Fibroblast of the aortic adventitia (primary cell): ENCODE measurements at places on chromosomes 2 and 18. TPM values are rescaled to one million over a fixed set of nuclear protein-coding genes. Genes with fewer than 3 reads are reported as not detected.

Gene CFAP53
- 0.27 and 0.57 TPM in 2 replicates for total RNA-seq

Gene SLC9A4
- total RNA-seq = not detected in 2 replicates

- DNase-seq = peak; percentile 67
Measured at GRCh38 chr18:48030616-48031480, 100.4 kb upstream of the SMAD2 start.

DNA sequence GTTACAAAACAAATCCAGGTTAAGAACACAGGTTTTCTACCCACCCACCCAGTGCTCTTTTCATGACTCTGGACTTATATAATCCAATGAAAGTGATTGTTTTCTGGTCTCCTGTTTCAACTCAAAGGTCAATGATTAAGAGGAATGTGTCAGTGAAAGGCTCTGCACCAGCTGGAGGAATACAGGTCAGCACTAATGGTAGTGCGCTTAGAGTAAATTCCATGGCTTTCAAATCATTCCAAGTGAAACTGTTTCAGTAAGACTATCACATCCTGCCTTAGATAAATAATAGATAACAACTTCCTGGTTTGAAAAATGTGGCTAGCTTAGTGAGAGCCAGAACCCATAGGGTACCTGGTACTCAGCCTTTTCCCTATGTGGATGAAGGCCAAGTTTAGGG, 47.8 kb downstream of the SLC9A4 start:
- DNase-seq = peak; percentile 30

DNA sequence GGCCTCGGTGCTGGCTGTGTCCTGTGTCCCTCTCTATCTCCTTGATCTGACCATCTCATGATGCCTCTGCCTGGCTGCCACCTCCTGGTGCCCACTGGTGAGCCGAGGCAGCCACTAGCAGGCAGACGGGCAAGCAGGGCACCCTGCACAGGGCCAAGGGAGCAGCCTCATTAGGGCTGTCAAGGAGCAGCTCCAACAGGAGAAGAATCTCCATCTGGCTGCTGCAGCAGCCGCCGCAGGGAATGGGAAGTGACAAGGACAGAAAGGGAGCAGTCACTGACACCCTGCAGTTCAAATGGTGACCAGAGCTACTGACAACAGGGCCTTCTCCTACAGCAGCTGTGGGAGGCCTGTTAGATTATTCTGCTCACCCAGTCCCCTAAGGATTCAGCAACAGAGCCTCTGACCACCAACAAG, 32.6 kb downstream of the ALPK2 start:
- no peak for DNase-seq

GRCh38 chr18:40877096-40877495, 1077.9 kb upstream of the PIK3C3 start:
- DNase-seq = peak; percentile 63

GRCh38 chr2:100524331-100524730, 38.5 kb upstream of the PDCL3 start:
- peak; percentile 37 for DNase-seq

Gene CCDC68
- 0.16 and 7.4 TPM in 2 replicates for total RNA-seq

Gene KCNG3
- total RNA-seq = under 0.01 TPM in 1 of 2 replicates, not detected in the other

Gene CDC42EP3
- total RNA-seq = 30.5 and 34.7 TPM in 2 replicates

Gene ALKAL2
- total RNA-seq = 1.3 TPM in 1 of 2 replicates, not detected in the other

GRCh38 chr2:233901367-233901766, 15.8 kb upstream of the TRPM8 start:
- no peak for DNase-seq

DNA sequence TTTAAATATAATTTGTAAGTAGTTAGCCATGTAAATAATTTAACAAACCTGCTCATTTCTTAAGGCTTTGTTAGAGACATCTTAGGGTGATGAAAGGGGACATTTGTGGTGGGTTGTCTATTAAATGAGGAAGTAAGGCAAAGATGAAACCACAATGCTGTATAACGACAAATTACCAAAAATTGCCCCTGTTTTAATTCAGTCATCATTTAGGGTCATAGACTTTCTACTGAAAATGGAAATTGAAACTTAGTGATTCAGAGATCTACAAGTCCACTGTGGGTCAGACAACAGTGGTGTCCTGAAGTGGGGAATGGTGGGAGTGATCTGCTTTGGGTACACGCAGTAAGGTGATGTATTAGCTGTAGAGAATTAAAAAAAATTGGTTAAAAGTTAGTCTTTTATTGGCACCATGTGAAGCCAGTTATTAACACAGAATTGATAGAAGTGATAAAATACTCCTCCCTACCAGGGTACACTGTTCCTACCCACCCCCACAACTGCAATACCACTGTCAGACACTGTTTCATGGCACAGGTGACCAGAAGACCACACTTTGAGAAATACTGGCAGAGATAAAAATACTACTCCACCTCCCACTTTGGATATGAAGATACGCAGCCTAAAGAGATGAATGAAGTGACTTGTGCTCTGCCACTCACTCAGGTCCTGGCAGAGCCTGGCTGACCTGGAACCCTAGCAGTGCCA, 13.4 kb downstream of the CERS6 start:
- no peak for DNase-seq

DNA sequence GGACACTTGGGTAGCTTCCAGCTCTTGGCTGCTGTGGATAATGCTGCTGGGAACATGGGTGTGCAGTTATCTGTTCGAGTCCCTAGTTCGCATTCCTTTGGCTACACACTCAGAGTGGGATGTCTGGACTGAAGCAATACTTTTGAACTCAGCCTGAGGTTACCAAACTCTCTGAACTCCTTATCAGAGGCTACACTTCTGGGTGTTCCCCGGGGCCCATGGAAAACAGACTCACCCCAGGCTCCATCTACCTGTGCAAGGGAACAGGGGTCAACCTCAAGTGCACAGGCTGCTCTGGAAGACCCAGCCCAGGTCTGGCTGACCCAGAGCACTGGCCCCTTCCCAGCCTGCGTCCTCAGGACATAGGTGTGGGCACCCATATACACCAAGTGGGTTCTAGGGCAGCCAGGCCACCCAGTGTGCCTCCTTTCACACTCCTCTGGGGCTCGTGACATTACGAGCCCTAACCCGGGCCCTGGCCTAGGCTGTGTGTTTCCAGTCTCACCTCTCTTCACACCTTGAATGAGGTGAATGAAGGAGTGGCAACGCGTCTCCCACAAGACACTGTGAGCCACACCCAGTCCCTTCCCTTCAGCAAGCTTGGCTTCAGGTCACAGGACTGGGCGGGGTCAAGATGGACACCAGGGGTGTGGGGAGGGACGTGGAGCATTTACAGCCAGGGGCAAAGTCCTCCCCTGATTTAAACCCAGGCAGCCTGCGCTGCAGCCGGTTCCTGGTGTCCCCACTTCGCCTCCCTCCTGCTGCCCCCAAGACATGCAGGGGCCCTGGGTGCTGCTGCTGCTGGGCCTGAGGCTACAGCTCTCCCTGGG, at the start of gene ALPI:
ALPI (plus strand) TSS at position 728 of the 830 bp plus-strand sequence; CDS start at position 775, 47 bp downstream.
- no peak for DNase-seq

- DNase-seq = no peak
Measured at GRCh38 chr2:160472839-160473251, 20.8 kb downstream of the RBMS1 start.

GRCh38 chr18:24763765-24764513, 303.5 kb downstream of the HRH4 start:
- peak; percentile 65 for DNase-seq

- DNase-seq = no peak
Measured at GRCh38 chr18:58118536-58118935, 74.5 kb downstream of the NEDD4L start.
